Temporal lobe (tissue), 4 donors: ENCODE measurements at places on chromosomes 5 and 9. TPM values are rescaled to one million over a fixed set of nuclear protein-coding genes. Genes with fewer than 3 reads are reported as not detected.

Gene ARID3C
- not detected for total RNA-seq

Gene DMGDH
- 2.0 TPM for total RNA-seq

Gene EDIL3
- total RNA-seq, result 37.1 TPM

Gene COL27A1
- total RNA-seq, result 1.5 TPM

Gene CSF1R
- total RNA-seq, result 6.4 TPM

Gene QRFP
- not detected for total RNA-seq

Gene PDCD1LG2
- 0.25 TPM for total RNA-seq

Gene SLC34A3
- not detected for total RNA-seq

Gene WDR31
- total RNA-seq, result 2.7 TPM

Gene TIMD4
- total RNA-seq, result not detected

Gene UBLCP1
- 15.7 TPM for total RNA-seq

Gene PRRX2
- total RNA-seq, result 0.25 TPM

Gene WWC1
- 60.5 TPM for total RNA-seq

Gene SIGMAR1
- 19.2 TPM for total RNA-seq

Gene STKLD1
- total RNA-seq, result 1.2 TPM

Gene PSAT1
- 41.6 TPM for total RNA-seq

Gene FBXW5
- 41.8 TPM for total RNA-seq

Gene LHX3
- total RNA-seq, result under 0.01 TPM

Gene DCTN4
- 84.6 TPM for total RNA-seq

Gene PTAR1
- total RNA-seq, result 42.0 TPM

Gene PCDHB3
- 9.8 TPM for total RNA-seq

Gene CMYA5
- 0.74 TPM for total RNA-seq

Gene TAS2R1
- total RNA-seq, result not detected

Gene PTRH1
- 5.2 TPM for total RNA-seq

Gene SPATA31D4
- not detected for total RNA-seq

Gene NIM1K
- 5.9 TPM for total RNA-seq

Gene ZDHHC11B
- total RNA-seq, result 3.9 TPM

Gene OBP2B
- total RNA-seq, result not detected

Gene RORB
- 49.9 TPM for total RNA-seq

Gene IRX2
- total RNA-seq, result under 0.01 TPM

Gene DMRTA1
- total RNA-seq, result 0.25 TPM

Gene GFI1B
- total RNA-seq, result under 0.01 TPM

Gene CD180
- total RNA-seq, result 0.25 TPM

Gene NEUROG1
- 0.49 TPM for total RNA-seq

Gene STING1
- total RNA-seq, result 3.2 TPM

Gene GRXCR2
- not detected for total RNA-seq

Gene SNAPC3
- total RNA-seq, result 60.5 TPM

Gene BTNL8
- total RNA-seq, result under 0.01 TPM

Gene CYLC2
- not detected for total RNA-seq

Gene ECSCR
- total RNA-seq, result 3.4 TPM

Gene SPINK1
- under 0.01 TPM for total RNA-seq

Gene GPR151
- 0.25 TPM for total RNA-seq
